ENCODE measurements at places on chromosomes 12 and 14. TPM values are rescaled to one million over a fixed set of nuclear protein-coding genes. Genes with fewer than 3 reads are reported as not detected.

CLEC9A gene
- total RNA-seq, result not detected

AKAP6 gene
- total RNA-seq, result 303 TPM

SLCO1B1 gene
- total RNA-seq, result not detected

KLRK1 gene
- total RNA-seq, result not detected

APEX1 gene
- 77.1 TPM for total RNA-seq

TTC9 gene
- total RNA-seq, result 0.87 TPM

DNA sequence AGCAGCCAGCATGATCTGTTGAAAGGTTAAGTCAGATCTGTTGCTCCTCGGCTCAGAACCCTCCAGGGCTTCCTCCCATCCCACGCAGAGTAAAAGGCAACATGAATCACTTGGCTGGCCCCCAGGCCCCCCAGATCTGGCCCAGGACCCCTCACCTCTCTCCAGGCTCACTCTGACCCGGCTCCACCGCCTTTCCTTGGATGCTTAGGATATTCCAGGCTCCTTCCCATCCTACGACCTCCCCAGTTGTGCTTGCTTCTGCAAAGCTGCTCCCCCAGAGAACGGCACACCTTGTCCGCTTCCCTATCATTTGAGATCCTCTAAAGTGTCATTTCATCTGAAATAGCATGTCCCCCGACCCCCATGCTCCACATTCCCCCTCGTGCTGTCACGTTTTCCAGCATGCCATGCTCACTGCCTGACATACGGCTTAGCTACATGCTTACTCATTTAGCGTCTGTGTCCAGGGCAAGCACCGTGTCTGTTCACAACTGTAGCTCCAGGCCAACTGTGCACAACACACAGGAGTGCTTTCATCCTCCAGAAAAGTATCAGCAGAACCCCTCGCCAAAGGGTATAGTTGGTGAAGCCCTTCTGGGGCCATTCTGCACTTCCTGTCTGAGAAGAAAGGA is 33.6 kb upstream of the BDKRB2 start:
- H3K27ac ChIP-seq, result no peak overlapping the region
- peaks cover 35% of the 10 kb centered on the region for H3K27me3 ChIP-seq
- no peak for DNase-seq
- H3K4me3 ChIP-seq, result no peak overlapping the region
- no peaks in the 10 kb centered on the region for H3K36me3 ChIP-seq

DNA sequence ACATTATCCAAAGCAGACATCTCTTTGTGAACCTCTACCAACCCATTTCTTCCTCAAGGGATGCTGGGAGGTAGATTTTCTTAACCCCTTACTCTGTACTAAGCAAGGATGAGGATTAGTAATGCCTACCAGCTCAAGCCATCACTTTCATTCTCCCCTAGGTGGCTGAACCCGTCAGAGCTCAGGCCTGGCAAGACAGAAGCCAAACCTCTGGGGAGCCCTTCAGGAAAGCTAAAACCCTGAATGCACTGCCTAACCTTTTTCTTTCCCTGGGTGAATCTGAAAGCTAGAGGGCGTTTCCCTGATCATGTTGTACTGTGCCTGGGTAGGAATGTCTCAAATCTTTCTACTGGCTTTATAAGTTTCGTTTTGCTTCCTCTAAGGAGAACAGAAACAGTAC is 617.3 kb downstream of the RPL10L start:
- H3K4me3 ChIP-seq, result no peak overlapping the region
- H3K4me1 ChIP-seq, result no peaks in the 10 kb centered on the region
- no peak overlapping the region for H3K27ac ChIP-seq
- no peaks in the 10 kb centered on the region for H3K36me3 ChIP-seq
- no peaks in the 10 kb centered on the region for H3K27me3 ChIP-seq

- H3K4me3 ChIP-seq, result peak overlapping the region; percentile 38
- H3K4me1 ChIP-seq, result peaks cover 33% of the 10 kb centered on the region
- H3K36me3 ChIP-seq, result no peaks in the 10 kb centered on the region
- H3K27me3 ChIP-seq, result peaks cover 96% of the 10 kb centered on the region
Observed at GRCh38 chr12:48978741-48979601, 849 bp downstream of the WNT1 start.

All from heart left ventricle (tissue), 16 donors.